Activated naive CD8-positive, alpha-beta T cell treated with anti-CD3 and anti-CD28 coated beads, Interleukin-2, amount 50 U/mL, for 24 hours (primary cell): ENCODE measurements at places on chromosomes 6 and 20.

DNA sequence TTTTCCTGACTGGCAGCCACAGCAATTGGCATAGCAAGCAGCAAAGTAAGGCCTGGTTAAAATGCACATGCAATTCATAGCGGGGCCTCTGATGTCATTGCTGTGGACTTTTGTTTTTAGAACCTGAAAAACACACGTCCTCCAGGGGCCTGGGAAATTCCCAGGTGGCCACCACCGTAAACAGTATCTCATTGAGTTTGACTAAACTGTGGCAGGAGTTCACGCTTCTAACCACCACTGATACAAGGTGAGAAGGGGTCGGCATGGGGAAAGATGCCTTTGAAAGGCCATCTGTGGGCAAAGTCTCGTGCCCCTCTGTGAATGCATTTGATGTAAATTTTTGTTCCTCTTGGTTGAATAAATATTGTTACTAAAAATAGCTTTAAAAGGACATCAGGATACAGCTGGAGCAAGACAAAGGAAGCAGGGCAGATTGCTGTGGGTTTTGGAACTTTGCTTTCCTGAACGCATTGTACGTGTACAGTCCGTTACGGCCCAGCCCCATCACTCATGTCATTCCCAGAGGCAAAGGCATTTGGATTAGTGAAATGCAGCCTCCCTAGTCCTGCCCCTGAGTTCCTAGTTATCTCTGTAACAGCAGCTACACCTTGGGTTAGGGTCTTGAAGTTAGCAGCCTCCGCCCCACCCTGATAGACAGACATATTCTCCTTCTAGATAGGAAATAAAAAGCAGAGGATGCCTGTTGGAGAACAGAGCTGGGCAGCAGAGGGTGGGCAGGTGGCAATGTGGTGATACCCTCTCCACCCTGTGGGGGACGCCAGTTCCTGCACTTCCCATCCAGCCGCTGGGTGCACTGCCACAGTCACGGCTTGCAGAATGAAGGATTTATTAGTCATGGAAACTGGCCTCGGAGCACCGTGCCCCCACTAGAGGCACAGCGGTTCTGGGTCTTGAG lies 80.3 kb downstream of the ZDHHC14 start:
- no peaks in the 10 kb centered on the region for H3K27me3 ChIP-seq
- H3K27ac ChIP-seq: peak overlapping the region; percentile 87
- peak overlapping the region; percentile 40 for H3K4me3 ChIP-seq
- peak; percentile 73 for DNase-seq
- H3K4me1 ChIP-seq: peaks cover 78% of the 10 kb centered on the region

DNA sequence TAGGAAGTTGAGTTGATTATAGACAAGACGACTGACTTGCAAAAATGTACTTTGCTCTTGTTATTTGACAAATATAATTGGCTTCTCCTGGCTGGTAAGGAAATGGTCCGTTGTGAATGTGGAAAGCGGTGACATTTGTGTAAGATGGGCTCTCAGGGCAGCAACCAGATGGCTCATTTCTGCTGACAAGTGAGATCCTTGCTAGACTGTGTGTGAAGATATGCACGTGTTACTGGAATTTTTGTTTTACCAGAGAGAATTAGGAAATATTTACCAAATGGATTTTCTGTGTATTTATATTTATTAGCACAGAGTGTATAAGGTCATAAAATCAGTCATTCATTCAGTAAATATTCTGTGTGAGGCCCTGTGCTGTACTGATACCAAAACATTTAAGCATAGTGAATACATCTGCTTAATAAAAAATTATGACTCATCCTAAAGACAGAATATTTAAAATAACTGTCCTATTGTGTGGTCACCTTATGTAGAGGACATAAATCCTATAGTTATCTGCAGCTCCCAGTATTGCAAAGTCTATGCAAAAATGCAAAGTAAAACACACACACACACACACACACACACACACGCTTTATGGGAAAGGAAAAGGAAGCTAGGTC lies 109.9 kb upstream of the ASF1A start:
- no peak for DNase-seq
- H3K4me1 ChIP-seq: peaks cover 17% of the 10 kb centered on the region
- no peak overlapping the region for H3K27ac ChIP-seq
- H3K4me3 ChIP-seq: no peak overlapping the region

DNA sequence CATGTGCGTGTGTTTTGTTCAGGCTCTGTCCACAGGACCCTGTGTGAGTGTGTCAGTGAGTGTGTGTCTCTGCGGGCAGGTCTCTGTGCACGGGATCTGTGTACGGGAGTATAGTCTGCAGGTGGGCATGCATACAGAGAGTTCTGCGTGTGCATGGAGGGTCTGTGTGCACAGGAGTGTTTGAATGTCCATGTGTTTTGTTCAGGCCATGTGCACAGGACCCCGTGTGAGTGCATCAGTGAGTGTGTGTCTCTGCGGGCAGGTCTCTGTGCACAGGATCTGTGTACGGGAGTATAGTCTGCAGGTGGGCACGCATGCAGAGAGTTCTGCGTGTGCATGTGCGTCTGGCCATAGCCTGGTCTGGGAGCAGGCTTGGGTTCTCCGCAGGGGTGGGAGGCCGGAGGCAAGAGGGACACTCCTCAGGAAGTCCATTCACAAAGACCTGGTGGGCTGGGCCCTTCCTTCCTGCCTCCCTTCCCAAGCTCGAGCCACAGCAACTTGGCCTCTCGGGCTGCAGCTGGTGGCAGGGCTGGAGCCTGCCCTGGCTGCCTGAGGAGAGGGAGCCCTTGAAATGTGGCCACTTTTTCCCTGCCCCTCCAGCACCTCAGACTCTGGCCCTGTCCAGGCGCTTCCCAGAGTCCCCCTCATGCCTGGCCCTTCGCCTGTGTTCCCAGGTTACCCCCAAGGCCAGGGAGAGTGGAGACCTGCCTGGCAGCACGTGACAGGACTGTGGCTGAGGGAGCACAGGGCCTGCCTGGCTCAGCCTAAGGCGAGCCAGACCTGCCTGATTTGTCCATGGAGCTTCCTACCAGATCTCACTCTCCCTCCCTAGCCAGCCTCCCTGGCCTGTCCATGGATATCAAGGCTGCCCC lies 6.8 kb downstream of the HSPA12B start:
- H3K27me3 ChIP-seq: peaks cover 4% of the 10 kb centered on the region
- no peaks in the 10 kb centered on the region for H3K36me3 ChIP-seq
- H3K4me3 ChIP-seq: no peak overlapping the region
- H3K27ac ChIP-seq: no peak overlapping the region
- no peaks in the 10 kb centered on the region for H3K4me1 ChIP-seq

DNA sequence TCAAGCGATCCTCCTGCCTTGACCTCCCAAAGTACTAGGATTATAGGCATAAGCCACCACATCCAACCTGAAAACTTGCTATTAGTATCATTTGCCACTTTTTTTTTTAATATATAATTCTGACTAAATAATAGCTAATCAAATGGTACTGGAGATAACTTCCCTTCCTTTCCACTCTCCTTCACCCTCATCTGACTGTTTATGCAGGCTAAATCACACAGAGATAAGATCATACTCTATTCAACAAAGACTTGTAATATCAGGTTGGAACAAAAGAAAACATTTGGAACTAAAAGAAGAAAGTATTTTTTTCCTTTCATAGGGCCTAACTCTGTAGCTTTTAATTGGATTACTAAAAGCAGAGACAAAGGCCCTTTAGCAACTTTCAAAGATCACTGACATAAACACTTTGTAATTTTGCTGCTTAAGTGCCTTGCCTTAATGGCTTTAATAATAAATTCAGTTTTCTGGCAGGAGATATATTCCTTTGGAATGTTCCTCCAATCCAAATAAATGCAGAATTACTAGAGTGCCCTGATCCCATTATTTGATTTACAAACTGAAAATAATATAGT lies 198.7 kb upstream of the ASCC3 start:
- H3K4me1 ChIP-seq: no peaks in the 10 kb centered on the region
- no peak overlapping the region for H3K27ac ChIP-seq
- no peak overlapping the region for H3K4me3 ChIP-seq
- H3K36me3 ChIP-seq: no peaks in the 10 kb centered on the region
- DNase-seq: no peak
- no peaks in the 10 kb centered on the region for H3K27me3 ChIP-seq

GRCh38 chr6:96795481-96795880 lies 41.8 kb downstream of the GPR63 start:
- no peak overlapping the region for H3K27ac ChIP-seq
- no peak for DNase-seq
- H3K4me3 ChIP-seq: no peak overlapping the region
- H3K4me1 ChIP-seq: no peaks in the 10 kb centered on the region

GRCh38 chr6:111957623-111958315 lies 84.5 kb upstream of the FYN start:
- no peak for DNase-seq
- peaks cover 7% of the 10 kb centered on the region for H3K4me1 ChIP-seq
- H3K27ac ChIP-seq: no peak overlapping the region
- no peaks in the 10 kb centered on the region for H3K36me3 ChIP-seq

DNA sequence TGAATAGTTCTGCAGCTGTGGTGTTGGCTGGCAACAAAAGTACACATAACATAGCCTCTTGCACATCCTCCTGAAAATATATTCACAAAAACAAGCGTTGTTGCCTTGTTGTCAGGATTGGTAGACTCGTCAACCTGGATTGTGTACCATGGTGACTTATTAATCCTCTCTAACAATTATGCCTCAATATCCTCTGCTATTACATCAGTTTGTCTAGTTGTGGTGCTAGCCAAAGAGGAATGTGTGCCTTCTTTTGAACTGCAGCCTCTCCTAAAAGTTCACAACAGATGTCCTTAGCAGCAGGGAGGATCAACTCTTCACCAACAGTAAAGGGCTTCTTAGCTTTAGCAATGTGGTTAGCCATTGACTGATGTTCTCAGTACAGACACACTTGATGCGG lies 3.6 kb upstream of the SF3B5 start:
- peaks cover 3% of the 10 kb centered on the region for H3K27me3 ChIP-seq
- no peak overlapping the region for H3K4me3 ChIP-seq
- peaks cover 22% of the 10 kb centered on the region for H3K4me1 ChIP-seq
- H3K27ac ChIP-seq: no peak overlapping the region
- DNase-seq: no peak
- peaks cover 15% of the 10 kb centered on the region for H3K36me3 ChIP-seq

DNA sequence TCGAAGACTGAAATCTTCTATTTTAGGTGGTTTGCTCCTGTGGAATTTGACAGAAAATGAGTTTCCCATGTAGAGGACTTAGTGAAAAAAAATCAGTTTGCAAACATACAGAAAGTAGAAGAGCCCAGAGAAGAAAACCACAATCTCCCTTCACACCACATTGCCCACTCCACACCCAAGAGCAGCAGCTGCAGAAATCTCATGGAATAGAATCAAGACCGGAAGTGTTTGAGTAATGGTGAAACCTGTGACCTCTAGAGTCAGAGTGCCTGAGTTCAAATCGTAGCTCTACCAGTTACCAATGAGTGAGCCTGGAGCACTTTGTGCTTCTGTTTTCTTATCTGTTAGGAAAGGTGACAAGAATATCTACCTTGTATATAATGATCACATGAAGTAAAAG lies 4.6 kb downstream of the SIRPG start:
- no peak for DNase-seq
- peak overlapping the region; percentile 3 for H3K4me3 ChIP-seq
- peaks cover 84% of the 10 kb centered on the region for H3K4me1 ChIP-seq
- H3K27ac ChIP-seq: peak overlapping the region; percentile 80
- no peaks in the 10 kb centered on the region for H3K27me3 ChIP-seq

DNA sequence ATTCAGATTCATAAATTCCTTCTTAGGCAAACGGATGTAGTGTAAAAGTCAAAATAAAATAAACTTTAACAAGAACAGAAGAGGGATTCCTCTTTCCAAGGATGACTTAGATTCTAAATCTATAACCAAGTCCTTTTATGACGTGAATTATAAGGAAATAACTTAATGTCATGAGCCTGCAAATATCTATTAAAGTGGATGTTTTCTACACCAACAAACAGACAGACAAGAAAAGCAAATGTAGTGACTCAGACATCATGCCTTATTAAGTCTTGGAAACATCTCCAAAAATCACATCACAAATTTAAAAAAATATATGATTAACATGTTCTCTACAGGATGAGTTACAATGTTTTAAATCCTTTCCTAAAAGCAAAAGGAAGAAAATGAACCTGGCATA lies 397.1 kb downstream of the ESR1 start:
- no peak for DNase-seq
- H3K36me3 ChIP-seq: peaks cover 22% of the 10 kb centered on the region
- H3K4me3 ChIP-seq: no peak overlapping the region
- H3K27ac ChIP-seq: no peak overlapping the region
- H3K4me1 ChIP-seq: no peaks in the 10 kb centered on the region
- no peaks in the 10 kb centered on the region for H3K27me3 ChIP-seq

DNA sequence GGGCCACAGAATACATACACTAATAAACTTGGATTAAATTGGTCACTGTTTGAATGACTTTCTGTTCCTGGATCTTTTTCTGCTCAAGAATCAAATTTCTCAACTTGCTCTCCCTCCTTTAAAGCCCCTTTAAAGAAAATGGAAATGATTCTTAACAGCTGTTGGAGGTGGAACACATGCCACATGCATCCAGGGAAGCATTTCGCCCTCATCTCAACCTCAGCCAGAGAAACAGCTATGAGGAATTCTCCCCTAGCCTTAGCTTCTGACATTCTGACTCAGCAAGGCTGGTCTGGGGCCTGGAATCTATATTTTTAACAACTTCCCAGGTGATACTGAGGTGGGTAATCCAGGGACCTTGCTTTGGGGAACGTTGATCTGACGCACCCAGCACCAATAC lies 263.4 kb upstream of the ECI2 start:
- no peaks in the 10 kb centered on the region for H3K36me3 ChIP-seq
- no peak overlapping the region for H3K27ac ChIP-seq
- H3K4me3 ChIP-seq: no peak overlapping the region

GRCh38 chr20:34522969-34523871 lies 7.0 kb downstream of the DYNLRB1 start:
- H3K27me3 ChIP-seq: no peaks in the 10 kb centered on the region
- DNase-seq: peak; percentile 65
- peaks cover 12% of the 10 kb centered on the region for H3K36me3 ChIP-seq
- no peak overlapping the region for H3K4me3 ChIP-seq
- peaks cover 38% of the 10 kb centered on the region for H3K4me1 ChIP-seq

GRCh38 chr20:25083141-25083772 lies 1.3 kb upstream of the VSX1 start:
- peaks cover 65% of the 10 kb centered on the region for H3K27me3 ChIP-seq
- H3K27ac ChIP-seq: no peak overlapping the region
- peaks cover 22% of the 10 kb centered on the region for H3K4me1 ChIP-seq
- no peaks in the 10 kb centered on the region for H3K36me3 ChIP-seq
- no peak for DNase-seq

GRCh38 chr6:88492824-88493223 lies 326.7 kb upstream of the CNR1 start:
- H3K27ac ChIP-seq: no peak overlapping the region
- no peaks in the 10 kb centered on the region for H3K36me3 ChIP-seq
- no peak overlapping the region for H3K4me3 ChIP-seq
- peaks cover 5% of the 10 kb centered on the region for H3K27me3 ChIP-seq
- no peak for DNase-seq

DNA sequence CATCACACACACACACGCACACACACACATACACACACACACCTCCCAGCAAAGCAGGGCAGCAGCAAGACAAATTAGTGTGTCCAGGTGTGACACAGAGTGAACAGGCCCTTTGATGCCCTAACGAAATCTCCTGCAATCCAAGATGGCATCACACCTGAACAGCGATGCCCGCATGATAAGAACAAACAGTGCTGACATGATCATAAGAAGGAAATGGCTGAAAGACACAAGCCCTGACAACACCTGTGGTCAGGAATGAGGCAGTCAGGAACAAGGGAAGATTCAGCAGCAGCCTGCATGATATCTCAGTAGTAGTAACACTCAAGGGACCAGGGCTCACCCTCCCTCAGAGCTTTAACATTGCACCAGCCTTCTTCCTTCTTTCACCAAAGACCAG lies 156.9 kb downstream of the FAXC start:
- no peak for DNase-seq

GRCh38 chr6:75116946-75117345 lies 88.9 kb downstream of the COL12A1 start:
- no peak overlapping the region for H3K4me3 ChIP-seq
- no peaks in the 10 kb centered on the region for H3K36me3 ChIP-seq
- H3K4me1 ChIP-seq: peaks cover 4% of the 10 kb centered on the region
- H3K27ac ChIP-seq: no peak overlapping the region
- DNase-seq: no peak
- H3K27me3 ChIP-seq: no peaks in the 10 kb centered on the region
